Prostate gland (tissue), 2 donors: ENCODE measurements at places on chromosomes 5 and 9. TPM values are rescaled to one million over a fixed set of nuclear protein-coding genes. Genes with fewer than 3 reads are reported as not detected.

The PKD2L2 gene
- 0.45 TPM for total RNA-seq

The DNAI1 gene
- total RNA-seq, result 5.6 TPM

The OR1Q1 gene
- not detected for total RNA-seq

The KCNIP1 gene
- 1.6 TPM for total RNA-seq

The MYMK gene
- total RNA-seq, result not detected

The PCDHA9 gene
- 0.14 TPM for total RNA-seq

The CA9 gene
- total RNA-seq, result not detected

The ECM2 gene
- 14.1 TPM for total RNA-seq

The SAXO1 gene
- total RNA-seq, result 6.1 TPM

The CCNJL gene
- 26.7 TPM for total RNA-seq

The GM2A gene
- 48.9 TPM for total RNA-seq

The SPATA9 gene
- total RNA-seq, result 2.3 TPM

The NPDC1 gene
- 427 TPM for total RNA-seq

The ZNF354B gene
- 12.7 TPM for total RNA-seq

The SPINK7 gene
- total RNA-seq, result not detected

The CDX1 gene
- not detected for total RNA-seq

The ITGA1 gene
- 43.7 TPM for total RNA-seq

The PCDHGA3 gene
- 1.3 TPM for total RNA-seq

The CER1 gene
- not detected for total RNA-seq

The OR13C9 gene
- total RNA-seq, result not detected

The KCNN2 gene
- total RNA-seq, result 13.9 TPM

The CNTLN gene
- 12.9 TPM for total RNA-seq

The GFI1B gene
- not detected for total RNA-seq

The C7 gene
- 147 TPM for total RNA-seq

The ODF2 gene
- 65.8 TPM for total RNA-seq

The LRRC70 gene
- total RNA-seq, result 0.36 TPM

The EQTN gene
- total RNA-seq, result 3.0 TPM

The CCDC192 gene
- not detected for total RNA-seq

The SMIM33 gene
- total RNA-seq, result not detected

The EIF4E1B gene
- not detected for total RNA-seq

The MAML1 gene
- total RNA-seq, result 33.9 TPM

The CTXN3 gene
- total RNA-seq, result not detected

The HINT1 gene
- 328 TPM for total RNA-seq

The GAPT gene
- total RNA-seq, result 3.0 TPM

The PLEKHG4B gene
- total RNA-seq, result 8.9 TPM

The PHF24 gene
- total RNA-seq, result not detected

The TLE1 gene
- 89.5 TPM for total RNA-seq

The PTTG1 gene
- total RNA-seq, result 4.3 TPM

The DBH gene
- total RNA-seq, result not detected

The MLANA gene
- not detected for total RNA-seq

The ATP6V0E1 gene
- total RNA-seq, result 171 TPM

The DAB2 gene
- 38.1 TPM for total RNA-seq

The PCAT7 gene
- total RNA-seq, result 4.4 TPM

The ZNF366 gene
- 2.0 TPM for total RNA-seq

The C9orf50 gene
- total RNA-seq, result not detected

The GPR151 gene
- not detected for total RNA-seq
